ENCODE measurements at places on chromosomes 4 and X. TPM values are rescaled to one million over a fixed set of nuclear protein-coding genes. Genes with fewer than 3 reads are reported as not detected.

- peaks cover 9% of the 10 kb centered on the region for H3K4me1 ChIP-seq
- H3K27me3 ChIP-seq: no peaks in the 10 kb centered on the region
- no peak overlapping the region for H3K27ac ChIP-seq
- H3K36me3 ChIP-seq: peaks cover 34% of the 10 kb centered on the region
Observed at GRCh38 chrX:107102980-107103379, 15.6 kb downstream of the RBM41 start.

DNA sequence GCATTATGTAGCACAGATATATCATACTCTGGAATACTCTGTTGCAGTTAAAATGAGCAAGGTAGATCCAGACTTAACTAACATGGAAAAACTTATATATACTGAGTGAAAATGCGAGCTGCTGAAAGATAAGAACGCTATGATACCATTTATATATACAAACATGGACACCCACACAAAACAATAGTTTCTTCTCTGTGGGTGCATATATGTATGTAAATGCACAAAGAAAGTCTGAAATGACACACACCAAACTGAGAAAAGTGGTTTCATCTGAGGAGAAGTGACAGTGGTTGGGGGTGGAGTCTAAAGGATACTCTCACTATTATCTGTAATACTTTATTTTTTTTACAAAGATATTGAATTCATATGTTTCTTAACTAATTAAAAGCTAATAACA lies 12.2 kb upstream of the FGF2 start:
- peaks cover 9% of the 10 kb centered on the region for H3K4me1 ChIP-seq
- H3K27me3 ChIP-seq: peaks cover 23% of the 10 kb centered on the region
- no peaks in the 10 kb centered on the region for H3K36me3 ChIP-seq

- DNase-seq: no peak
- no peak overlapping the region for H3K27ac ChIP-seq
- H3K27me3 ChIP-seq: peaks cover 34% of the 10 kb centered on the region
- H3K4me3 ChIP-seq: no peak overlapping the region
Observed at GRCh38 chrX:17375637-17376430, 834 bp downstream of the NHS start.

DNA sequence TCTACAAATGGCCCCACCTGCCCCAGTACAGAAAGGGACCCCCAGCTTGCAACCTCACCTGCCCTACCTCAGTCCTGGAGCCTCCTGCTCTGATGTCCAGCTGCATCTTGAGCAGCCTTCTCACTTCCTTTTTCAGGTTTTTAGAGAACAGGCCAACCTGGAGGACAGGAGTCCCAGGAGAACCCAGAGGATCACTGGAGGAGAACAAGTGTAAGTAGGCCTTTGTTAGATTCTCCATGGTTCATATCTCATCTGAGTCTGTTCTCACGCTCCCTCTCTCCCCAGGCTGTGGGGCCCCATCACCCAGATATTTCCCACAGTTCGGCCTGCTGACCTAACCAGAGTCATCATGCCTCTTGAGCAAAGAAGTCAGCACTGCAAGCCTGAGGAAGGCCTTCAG lies 3.6 kb downstream of the MAGEA11 start:
- no peaks in the 10 kb centered on the region for H3K36me3 ChIP-seq
- no peaks in the 10 kb centered on the region for H3K4me1 ChIP-seq
- no peaks in the 10 kb centered on the region for H3K27me3 ChIP-seq
- no peak overlapping the region for H3K4me3 ChIP-seq
- DNase-seq: no peak

DNA sequence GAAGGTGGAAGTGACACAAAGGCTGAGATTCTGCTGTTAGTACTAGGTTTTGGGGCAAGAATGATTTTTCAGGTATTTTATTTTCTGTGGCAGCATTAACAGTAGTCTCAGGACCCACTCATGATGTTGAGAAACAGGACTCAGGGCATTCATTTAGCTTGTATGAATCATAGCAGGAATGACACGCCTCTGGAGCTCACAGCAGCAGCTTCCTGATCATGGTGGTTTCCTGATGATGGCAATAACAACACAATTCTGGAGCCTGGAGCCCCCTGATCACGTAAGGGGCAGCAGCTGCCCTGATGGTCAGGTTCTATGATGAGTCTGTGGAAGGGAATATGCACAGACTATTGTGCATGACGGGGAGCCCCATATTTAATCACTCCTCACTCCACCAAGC lies 47.0 kb downstream of the TASL start:
- no peaks in the 10 kb centered on the region for H3K36me3 ChIP-seq
- no peak overlapping the region for H3K4me3 ChIP-seq
- H3K27me3 ChIP-seq: peaks cover under 1% of the 10 kb centered on the region
- no peak overlapping the region for H3K27ac ChIP-seq
- no peaks in the 10 kb centered on the region for H3K4me1 ChIP-seq
- no peak for DNase-seq

- H3K36me3 ChIP-seq: no peaks in the 10 kb centered on the region
- DNase-seq: no peak
- no peak overlapping the region for H3K27ac ChIP-seq
- H3K4me3 ChIP-seq: no peak overlapping the region
- H3K27me3 ChIP-seq: no peaks in the 10 kb centered on the region
- H3K4me1 ChIP-seq: no peaks in the 10 kb centered on the region
Observed at GRCh38 chr4:33068539-33068938, 2348.4 kb downstream of the PCDH7 start.

GRCh38 chr4:184768296-184768695 lies 34.4 kb upstream of the CENPU start:
- DNase-seq: no peak
- H3K27ac ChIP-seq: no peak overlapping the region
- H3K36me3 ChIP-seq: peaks cover 49% of the 10 kb centered on the region
- H3K4me1 ChIP-seq: peaks cover 3% of the 10 kb centered on the region
- H3K4me3 ChIP-seq: no peak overlapping the region

- H3K36me3 ChIP-seq: peaks cover 8% of the 10 kb centered on the region
- no peak for DNase-seq
- H3K4me1 ChIP-seq: peaks cover 43% of the 10 kb centered on the region
- H3K4me3 ChIP-seq: no peak overlapping the region
- peak overlapping the region; percentile 46 for H3K27ac ChIP-seq
- no peaks in the 10 kb centered on the region for H3K27me3 ChIP-seq
Observed at GRCh38 chrX:19849464-19850080, 37.8 kb downstream of the SH3KBP1 start.

GRCh38 chr4:151359576-151359975 lies 34.2 kb upstream of the SH3D19 start:
- H3K4me1 ChIP-seq: no peaks in the 10 kb centered on the region
- peaks cover 12% of the 10 kb centered on the region for H3K27me3 ChIP-seq
- H3K4me3 ChIP-seq: no peak overlapping the region
- no peaks in the 10 kb centered on the region for H3K36me3 ChIP-seq

ARHGAP36 gene
- total RNA-seq: not detected

PCDH10 gene
- total RNA-seq: 0.09 TPM

USP17L15 gene
- total RNA-seq: not detected

TKTL2 gene
- total RNA-seq: not detected

Measured in activated T-helper 2 cell treated with anti-CD3 and anti-CD28 coated beads, Interferon-gamma antibody, Interleukin-2, Interleukin-4, amounts not matched to agents 10 μg/mL and 5 μg/mL and 100 μg/mL, durations not matched to agents 14 hours and 24 hours and 36 hours (primary cell).